Memory B cell (primary cell): ENCODE measurements at places on chromosomes 2 and 18.
A peak's percentile ranks its signal among the peaks of the same experiment; 100 is the strongest.

DNA sequence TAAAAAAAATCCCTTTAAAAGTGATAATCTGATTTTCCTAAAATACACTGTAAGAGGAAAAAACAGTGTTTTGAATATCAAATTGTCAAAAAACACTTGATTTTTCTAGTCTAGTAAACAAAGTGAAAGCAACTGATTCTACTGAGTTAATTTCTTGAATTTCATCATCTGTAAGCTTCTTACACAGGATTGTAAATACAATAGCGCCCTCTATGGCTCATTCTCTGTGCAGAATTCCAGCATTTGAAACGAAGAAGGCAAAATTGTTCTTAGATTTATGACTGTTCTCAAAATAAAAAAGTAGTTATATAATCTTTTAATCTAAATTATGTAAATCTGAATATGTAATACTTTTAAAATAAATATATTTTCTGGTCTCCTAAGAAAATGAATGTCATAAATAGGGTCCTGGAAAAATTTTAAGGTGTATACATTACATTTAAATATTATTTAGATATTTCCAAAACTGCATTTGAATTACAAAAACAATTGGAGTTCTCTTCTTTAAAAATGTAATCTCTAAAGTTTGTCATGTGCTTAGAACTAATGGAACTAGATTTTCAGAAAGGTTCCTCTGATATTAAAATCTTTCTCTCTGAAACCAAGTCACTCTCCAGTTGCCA, 176.9 kb upstream of the MC4R start:
- peak; percentile 40 for DNase-seq

- DNase-seq: no peak
Measured at GRCh38 chr2:19355931-19356544, 2.4 kb downstream of the OSR1 start.

- DNase-seq: no peak
Measured at GRCh38 chr2:127413782-127414637, 4.2 kb upstream of the PROC start.

DNA sequence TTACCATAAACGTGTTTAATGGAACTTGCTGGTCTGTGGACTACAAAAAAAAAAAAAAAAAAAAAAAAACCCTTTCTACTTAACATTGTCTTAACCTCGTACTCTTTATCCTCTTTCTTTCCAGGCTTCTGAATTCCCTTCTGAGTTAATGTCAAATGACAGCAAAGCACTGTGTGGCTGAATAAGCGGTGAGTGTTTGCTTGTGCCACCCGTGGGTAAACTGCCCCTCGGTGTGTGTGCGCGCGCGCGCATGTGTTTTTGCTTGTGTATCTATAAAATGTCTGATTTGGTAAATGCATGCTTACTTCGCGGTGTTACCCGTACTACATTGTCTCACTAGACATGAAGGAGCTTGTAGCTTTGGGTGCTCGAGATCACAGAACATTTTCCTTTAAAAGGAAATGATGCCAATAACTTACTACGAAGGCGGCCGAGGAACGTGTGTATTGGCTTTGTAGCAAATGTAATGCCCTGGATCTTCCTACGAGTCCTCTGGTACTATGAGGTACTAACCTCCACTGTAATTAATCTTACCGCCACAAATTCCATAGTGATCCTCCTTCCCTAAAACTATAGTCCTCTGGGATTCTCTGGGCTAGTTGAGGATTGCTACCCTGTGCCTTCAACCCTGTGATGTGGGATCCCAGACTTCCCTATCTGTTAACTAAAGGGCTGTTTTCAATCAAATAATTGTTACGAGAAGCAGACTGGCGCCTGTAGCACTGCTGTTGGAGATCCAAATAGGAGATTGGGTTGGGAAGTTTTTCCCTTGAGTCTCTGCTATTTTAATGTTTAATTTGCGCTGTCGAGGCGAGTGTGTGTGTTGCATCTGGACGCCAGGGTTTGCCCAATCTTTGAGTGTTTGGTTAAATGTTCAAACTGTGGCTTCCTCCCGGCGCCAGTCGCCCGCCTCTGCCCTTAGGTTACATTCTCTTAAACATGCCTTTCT, 1.1 kb downstream of the ID2 start:
- DNase-seq: no peak

DNA sequence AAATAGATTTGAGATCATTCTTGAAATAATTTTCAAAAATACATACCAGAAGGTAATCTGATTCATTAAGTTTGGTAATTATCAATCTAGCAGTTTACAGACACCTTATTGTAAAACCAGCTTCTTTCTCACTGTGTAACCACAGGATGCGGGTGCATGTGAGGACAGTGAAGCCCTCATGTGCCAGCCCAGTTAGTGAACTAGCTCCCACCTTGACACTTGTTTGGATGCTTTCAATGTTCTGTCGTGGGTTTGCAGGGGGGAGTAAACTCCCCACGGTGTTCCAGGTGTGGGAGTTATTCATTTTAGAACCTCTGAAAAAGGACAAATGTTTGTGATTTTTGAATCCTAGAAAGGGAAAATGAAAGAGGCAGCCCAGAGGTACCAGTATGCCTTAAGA, 59.0 kb downstream of the WDSUB1 start:
- DNase-seq: no peak

DNA sequence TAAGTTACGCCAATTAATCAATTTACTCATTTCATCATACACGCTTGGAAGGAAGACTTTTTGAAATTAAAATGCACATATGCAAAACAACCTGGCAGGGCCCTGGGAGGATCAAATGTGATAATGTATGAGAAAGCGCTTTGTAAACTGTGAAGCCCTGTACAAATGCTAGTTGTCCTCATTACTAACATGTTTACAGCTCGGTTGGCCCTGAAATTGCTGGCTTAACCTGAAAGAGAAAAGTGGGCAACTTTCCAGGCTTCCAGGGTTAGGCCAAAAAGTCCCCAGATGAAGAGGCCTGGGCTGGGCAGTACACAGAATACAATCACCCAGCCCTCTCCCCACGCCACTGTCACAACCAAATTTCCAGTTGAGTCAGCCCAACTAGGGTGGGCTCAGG, 60.2 kb downstream of the DNMT3A start:
- no peak for DNase-seq

DNA sequence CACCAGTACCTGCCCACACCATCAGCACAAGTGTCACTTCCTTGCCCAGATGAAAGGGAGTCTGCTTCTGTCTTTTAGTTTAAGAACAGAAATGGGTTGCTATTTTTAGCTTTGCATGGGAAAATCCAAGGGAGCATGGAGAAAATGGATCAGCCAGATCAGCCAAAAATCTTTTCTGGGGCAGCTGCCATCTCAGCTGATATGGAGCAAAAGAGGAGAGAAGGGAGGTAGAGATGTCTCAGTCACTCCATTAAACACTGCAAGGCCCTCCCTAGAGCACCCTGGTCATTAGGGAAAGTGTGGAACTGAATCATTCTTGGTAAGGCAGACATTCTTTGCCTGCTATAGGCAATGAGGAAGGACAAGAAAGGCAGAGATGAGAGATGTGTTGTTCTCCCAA, 79.9 kb downstream of the CTAGE1 start:
- DNase-seq: no peak

DNA sequence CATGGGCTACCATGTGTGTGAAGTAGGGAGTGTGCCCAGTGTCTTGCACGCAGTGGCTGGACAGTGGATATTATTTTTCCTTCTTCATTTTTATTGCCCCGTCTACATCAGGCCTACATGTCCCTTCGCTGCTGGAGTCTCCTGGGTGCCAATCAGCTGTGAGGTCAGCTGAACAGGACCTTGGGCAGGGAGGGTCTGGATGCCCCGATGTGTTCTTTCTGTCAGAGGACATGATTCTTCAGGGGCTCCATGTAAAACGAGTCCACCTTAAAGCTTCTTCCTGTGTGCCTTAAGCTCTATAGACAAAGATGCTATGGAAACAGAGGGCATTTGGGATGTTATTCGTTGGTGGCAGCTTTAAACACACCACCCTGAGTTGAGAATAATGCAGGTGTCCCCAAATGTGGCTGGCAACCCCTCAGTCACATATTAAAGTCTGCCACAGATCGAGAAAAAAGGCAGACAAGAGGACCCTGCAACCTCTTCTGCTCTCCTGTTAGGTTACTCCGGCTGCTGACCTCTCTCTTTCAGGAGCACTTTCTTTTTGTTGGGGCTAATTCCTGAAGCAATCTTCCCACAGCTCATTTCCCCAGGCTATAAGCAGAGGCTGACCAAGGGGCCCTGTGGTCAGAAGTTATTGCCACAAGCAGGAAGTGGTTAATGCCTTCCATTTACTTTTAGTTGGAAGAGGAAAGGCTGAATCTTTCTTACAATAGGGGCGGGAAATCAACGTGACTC, 20.0 kb downstream of the GREB1 start:
- no peak for DNase-seq

DNA sequence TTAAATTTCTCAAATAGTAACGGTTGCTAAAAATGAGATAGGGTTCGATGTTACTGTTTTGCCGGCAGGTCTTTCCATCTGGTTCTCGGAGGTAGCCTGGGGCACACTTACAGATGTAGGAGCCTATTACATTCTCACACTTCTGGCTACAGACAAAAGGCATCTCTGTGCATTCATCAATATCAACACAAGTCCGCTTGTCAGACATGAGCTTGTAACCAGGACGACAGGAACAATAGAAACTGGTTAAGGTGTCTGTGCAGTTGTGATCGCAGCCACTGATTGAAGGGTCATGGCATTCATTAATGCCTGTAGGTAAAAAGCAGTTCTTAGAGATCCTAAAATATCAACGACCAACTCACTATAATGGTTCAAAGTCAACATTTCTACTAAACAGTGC, 116.3 kb downstream of the DHRS9 start:
- DNase-seq: no peak

DNA sequence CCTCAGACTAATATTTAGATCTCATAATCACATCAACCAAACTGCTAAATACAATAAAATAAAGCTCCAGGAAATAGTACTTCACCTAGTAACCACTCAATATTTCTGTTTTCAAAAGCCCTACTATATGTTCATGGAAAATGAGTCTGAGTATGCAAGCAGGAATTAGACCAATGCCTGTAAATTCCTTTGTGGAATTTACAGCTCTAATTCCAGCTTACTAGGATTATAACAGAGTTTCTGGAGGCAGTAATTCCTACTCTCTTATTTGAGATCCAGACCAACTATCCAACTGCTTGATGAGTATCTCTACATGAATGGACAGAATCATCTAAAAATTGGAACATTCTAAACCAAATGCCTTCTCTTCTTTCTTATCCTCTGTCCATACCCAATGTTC, 11.6 kb downstream of the CDKL4 start:
- no peak for DNase-seq

GRCh38 chr18:63994783-63995399, 25.0 kb downstream of the SERPINB8 start:
- DNase-seq: peak; percentile 49

- DNase-seq: no peak
Measured at GRCh38 chr2:117933884-117934354, 80.0 kb downstream of the CCDC93 start.
